Kidney epithelial cell (primary cell): ENCODE measurements at places on chromosomes 4 and X. TPM values are rescaled to one million over a fixed set of nuclear protein-coding genes. Genes with fewer than 3 reads are reported as not detected.
A peak's percentile ranks its signal among the peaks of the same experiment; 100 is the strongest.

DNA sequence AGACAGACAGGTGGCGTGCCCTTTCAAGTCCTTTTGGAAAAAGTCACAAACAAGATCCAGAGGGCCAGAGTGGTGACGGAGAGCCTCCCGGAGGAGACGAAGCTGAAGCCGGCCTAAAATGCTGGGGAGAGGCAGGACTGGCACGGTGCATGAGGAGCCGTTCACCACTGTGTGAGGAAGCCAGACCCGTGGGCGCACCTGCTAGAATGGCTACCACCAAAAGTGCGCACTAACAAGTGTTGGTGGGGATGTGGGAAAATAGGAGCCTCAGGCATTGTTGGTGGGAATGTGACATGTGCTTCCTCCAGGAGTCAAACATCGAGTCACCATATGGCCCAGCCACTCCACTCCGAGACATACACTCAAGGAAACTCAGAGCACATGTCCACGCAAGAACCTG, 67.4 kb upstream of the HELT start:
- no peak for DNase-seq

GRCh38 chr4:47827343-47828047, 10.4 kb downstream of the CORIN start:
- no peak for DNase-seq

The GAGE1 gene
- total RNA-seq: not detected in 2 replicates

The GLRA3 gene
- total RNA-seq: not detected in 2 replicates

The MAOB gene
- 0.89 and 1.1 TPM in 2 replicates for total RNA-seq

- DNase-seq: no peak
Measured at GRCh38 chr4:168082379-168082778, 10.0 kb upstream of the ANXA10 start.

DNA sequence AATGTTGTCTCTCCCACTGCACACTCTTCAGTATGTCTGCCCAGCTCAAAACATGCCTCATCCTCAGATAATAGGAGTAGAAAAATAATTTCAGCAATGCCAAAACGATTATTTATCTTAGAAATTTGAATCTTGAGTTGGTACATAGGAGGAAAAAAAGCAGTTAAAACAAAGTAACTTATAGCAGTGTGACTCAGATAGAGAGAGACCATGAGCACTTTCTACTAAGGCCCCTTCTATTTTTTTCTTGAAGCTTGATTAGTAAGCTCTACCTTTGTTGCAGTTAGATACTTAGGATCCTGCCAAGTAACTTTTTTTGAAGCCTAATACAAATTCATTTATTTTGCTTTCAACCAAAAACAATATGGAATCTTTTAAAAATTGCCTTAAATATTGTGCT, 212.3 kb downstream of the MAD2L1 start:
- no peak for DNase-seq

GRCh38 chr4:29336861-29337260, 1383.3 kb upstream of the PCDH7 start:
- DNase-seq: no peak

GRCh38 chr4:6198278-6198677, 2.1 kb downstream of the JAKMIP1 start:
- no peak for DNase-seq

- no peak for DNase-seq
Measured at GRCh38 chr4:5933116-5933515, 40.2 kb upstream of the CRMP1 start.

- peak; percentile 60 for DNase-seq
Measured at GRCh38 chr4:38948551-38948950, 80.9 kb downstream of the FAM114A1 start.

The ZNF732 gene
- 0.79 and 1.2 TPM in 2 replicates for total RNA-seq

GRCh38 chr4:101264512-101264911, 82.8 kb downstream of the PPP3CA start:
- DNase-seq: no peak

- no peak for DNase-seq
Measured at GRCh38 chrX:76147106-76147505, 25.8 kb upstream of the PBDC1 start.

The PGM2 gene
- 24.3 and 27.8 TPM in 2 replicates for total RNA-seq

The HTR2C gene
- not detected in 2 replicates for total RNA-seq

- peak; percentile 61 for DNase-seq
Measured at GRCh38 chrX:41779030-41779564, 55.1 kb downstream of the GPR82 start.

GRCh38 chr4:178306565-178306964, 864.3 kb upstream of the AGA start:
- no peak for DNase-seq

- no peak for DNase-seq
Measured at GRCh38 chrX:107626916-107627315, 1.4 kb upstream of the PRPS1 start.

The TBC1D9 gene
- total RNA-seq: 34.6 and 38.5 TPM in 2 replicates

DNA sequence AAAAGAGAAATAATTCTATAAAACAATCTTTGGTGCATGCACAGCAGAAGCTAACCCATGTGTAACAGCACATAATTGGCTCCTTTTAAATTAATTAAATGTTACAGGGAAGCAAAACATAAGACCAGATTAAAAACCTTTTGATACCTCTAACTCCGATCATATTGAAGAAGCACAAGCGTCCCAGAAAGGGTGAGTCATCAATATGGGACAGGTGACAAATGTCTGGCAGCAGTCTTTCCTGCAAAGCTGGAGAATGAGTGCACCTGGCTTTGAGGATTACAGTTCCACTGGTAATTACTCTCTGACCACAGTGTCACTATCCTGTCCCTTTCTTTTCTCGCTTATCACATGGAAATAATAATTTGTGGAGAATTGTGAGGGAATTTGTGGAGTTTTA, 94.6 kb downstream of the FAM9B start:
- no peak for DNase-seq

DNA sequence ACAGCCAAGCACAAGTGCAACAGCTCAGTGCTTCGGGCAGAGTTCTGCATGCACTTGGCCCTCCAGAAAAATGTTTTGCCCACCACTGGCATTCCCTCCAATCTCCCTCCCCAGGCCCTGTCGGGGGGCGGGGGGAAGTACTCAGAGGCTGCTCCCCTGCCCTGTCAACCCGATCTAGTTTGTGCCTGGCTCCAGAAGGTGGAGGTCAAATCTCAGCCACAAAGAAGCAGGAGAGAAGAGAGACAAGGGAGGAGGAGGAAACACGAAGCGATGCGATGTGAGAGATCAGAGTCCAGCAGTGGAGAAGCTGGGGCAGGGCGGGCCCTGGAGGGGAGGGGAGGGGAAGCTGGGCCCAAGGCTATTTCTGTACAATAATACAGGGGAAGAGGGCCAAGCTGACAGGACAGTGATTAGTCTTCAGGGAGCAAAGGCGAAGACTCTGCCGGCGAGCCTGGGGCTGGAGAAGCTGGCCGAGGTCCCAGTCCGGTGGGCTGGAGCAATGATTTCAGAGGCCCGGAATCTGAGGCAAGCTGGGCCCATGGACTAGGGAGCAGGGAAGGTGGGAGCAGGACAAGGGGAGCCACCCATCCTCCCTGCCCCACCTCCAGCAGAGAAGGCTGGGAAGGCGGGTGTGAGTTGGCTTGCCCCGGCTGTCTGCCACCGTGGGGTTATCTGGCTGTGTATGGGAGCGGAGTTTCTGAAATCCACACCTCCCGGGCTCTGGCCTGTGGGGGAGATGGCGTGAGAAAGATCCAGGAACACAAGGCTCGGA, 167.1 kb downstream of the EFNB1 start:
- DNase-seq: peak; percentile 14

GRCh38 chr4:10013722-10014121, 7.6 kb downstream of the SLC2A9 start:
- no peak for DNase-seq

The PCSK1N gene
- 42.5 and 66.6 TPM in 2 replicates for total RNA-seq

The ZNF157 gene
- total RNA-seq: 0.07 and 0.63 TPM in 2 replicates

DNA sequence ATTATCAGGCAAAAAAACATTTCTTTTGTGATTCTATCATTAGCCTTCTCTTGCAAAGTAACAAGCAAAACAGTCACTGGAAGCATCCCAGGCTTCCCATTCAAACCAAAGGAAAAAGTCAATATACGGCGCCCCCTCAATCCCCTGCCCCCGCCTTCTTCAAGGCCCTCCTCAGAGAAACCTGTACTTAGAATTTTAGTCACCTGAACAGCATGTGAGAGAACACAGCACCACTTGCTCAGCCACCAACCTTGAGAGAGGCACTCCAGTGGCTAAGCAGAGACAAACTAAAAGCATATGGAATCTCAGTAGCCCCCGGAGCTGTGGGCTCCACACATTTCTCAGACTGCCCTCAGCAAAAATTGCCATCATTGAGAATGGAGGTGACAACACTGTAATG, 25.2 kb downstream of the LEF1 start:
- DNase-seq: no peak

- no peak for DNase-seq
Measured at GRCh38 chrX:65300104-65300809, 234.3 kb downstream of the LAS1L start.

The RPGR gene
- 4.6 and 5.5 TPM in 2 replicates for total RNA-seq

- DNase-seq: no peak
Measured at GRCh38 chr4:100169491-100170485, 20.5 kb downstream of the DDIT4L start.

DNA sequence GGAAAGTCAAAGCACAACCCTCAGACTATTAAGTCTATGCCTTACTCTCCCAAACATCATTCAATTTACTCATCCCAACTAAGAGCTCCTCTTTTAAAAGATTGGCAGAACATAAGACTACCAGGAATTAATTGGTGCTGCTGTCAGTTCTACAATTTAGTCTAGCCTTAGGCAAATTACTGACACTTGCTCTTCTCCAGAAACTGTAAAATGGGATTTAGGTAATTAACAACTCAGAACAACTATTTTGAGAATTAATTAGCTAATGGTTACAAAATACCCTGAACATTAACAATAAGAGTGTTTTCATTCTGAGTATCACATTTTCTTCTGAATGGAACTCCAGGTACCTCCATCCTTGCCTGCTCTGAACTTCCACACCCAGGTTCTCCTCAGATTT, 36.2 kb upstream of the RBM47 start:
- DNase-seq: no peak

DNA sequence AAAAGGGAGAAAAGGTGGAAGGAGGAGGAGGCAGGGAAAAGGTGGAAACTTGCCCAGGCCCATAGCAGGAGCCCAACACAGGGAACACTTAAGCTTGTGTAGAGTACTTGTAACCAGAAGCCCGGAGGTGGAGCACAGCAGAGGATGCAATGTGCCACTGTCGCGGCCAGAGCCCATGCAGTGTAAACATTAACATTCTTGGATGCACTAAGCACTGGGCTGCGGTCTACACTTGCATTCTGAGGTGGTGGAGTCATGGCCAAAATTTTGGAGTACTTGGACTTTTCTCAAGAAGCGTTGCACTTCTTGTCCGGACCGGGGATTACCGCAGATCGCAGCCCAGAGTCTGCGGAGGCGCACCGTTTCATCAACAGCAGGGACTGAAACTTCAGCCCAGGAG, 4.5 kb upstream of the RHOXF1 start:
- DNase-seq: no peak
